Nucleus accumbens (tissue), 56 donors: ENCODE measurements at places on chromosomes 6 and 20.
A peak's percentile ranks its signal among the peaks of the same experiment; 100 is the strongest.

GRCh38 chr20:34350095-34350494, 13.0 kb upstream of the ITCH start:
- no peak for DNase-seq

- DNase-seq: peak; percentile 42
Measured at GRCh38 chr20:62274332-62274950, 28.4 kb upstream of the ADRM1 start.

GRCh38 chr20:53755733-53756531, 162.3 kb upstream of the ZNF217 start:
- DNase-seq: no peak

- DNase-seq: no peak
Measured at GRCh38 chr20:37335642-37336368, 10.1 kb upstream of the SRC start.

DNA sequence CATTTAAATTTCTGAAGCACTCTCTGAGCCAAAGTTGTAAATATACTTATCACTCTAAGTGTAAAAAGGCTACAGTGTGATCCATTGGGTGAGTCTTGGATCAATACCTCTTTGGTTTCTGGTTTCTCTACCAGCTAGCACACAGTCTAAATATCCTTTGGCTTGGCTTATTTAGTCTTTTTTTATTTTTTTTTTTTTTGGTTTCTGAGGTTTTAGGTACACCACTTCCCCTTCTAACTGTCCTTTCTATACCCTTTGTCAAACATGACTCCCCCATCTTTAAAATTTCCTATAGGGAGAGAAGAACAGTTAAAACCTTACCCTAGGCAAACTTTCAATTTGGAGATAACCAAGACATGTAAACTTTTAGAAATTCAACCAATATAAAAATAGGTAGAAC, 379.0 kb downstream of the PHF3 start:
- no peak for DNase-seq

- DNase-seq: no peak
Measured at GRCh38 chr6:1834207-1834606, 224.5 kb downstream of the FOXC1 start.

DNA sequence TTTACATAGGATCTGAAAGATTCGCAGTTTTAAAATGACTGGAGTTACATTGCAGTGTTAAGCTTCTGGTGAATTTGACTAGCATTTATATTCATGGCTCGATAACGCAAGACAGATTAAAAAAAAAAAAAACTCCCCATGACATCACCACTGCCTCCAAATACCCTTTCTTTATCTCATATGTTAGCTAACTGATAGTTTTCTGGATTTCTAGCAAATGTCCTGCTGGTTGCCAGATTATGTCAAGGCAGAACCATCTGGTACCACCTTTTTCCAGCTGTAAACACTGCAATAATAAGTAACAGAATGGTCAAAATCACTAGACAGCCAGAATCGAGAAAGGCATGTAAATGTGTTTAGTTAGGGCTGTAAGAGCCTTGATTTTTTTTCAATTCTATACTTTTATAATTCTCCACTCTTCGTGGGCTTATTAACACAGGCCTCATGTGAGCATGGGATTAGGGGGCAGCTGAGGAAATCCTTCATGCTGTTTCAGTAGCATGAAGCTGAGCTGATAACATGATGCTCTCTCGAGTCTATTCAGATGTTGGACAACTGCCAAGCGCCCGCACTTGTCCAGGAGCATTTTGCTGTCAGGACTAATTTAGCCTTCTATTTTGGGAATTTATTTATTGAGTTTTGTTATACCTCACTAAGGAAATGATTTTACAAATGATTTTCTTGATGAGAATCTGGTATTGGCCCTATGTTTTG, 166.0 kb upstream of the SCGN start:
- no peak for DNase-seq

GRCh38 chr20:37714978-37715672, 21.3 kb downstream of the CTNNBL1 start:
- no peak for DNase-seq

- no peak for DNase-seq
Measured at GRCh38 chr6:115060581-115060980, 717.8 kb upstream of the HS3ST5 start.

GRCh38 chr6:70315079-70315751, 12.3 kb upstream of the COL9A1 start:
- DNase-seq: no peak

DNA sequence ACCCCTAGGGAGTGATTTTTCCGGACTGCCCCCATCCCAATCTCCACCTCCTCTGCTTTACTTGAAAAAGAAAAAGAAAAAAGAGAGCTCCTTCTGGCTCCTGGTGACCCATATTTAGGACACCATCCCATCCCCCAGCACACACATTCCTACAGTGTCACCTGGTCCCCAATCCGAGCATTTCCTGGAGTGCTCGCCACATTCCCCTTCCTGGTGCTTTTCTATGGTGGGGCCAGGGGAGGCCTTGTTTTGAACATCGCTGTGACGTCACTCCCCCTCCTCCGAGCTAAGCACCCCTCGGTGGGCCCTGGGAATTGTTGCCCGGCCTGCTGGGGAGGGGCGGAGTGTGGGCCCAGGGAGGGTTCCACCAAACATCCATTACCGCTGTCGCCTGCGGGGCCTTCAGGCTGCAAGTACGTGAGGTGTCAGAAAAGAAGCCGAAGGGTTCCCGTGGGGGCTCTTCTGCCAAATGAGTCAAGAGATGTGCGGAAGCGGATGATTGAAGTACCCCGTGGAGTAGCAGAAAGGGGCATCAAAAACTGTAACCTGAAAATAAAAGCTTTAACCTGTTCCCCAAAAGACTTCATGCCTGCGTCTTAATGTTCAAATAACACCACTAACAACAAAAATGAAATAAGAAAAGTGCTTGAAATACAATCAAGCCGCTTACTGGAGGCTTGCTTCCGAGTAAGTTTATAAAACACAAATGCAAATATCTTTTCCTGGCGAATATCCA, 2.8 kb upstream of the FOXC1 start:
- DNase-seq: no peak

GRCh38 chr6:138467901-138468300, 31.4 kb downstream of the NHSL1 start:
- DNase-seq: no peak

DNA sequence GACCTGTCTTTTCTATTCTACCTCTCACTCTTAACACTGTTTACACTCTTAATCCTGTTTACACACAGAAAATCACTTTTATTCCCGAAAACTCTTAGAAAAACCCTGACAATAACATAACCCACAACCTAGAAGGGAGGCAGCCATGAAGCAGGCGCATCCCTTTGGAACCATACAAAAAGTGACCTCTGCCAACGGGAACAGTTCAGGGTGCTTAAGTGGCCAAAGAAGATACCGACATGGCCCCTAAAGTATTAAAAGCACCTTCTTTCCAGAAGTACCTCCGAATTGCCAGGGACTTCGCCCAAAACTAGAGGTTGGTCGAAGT, 490 bp downstream of the MMUT start:
- DNase-seq: no peak

GRCh38 chr20:31712564-31713311, 9.9 kb downstream of the BCL2L1 start:
- DNase-seq: peak; percentile 33

- no peak for DNase-seq
Measured at GRCh38 chr6:21953831-21954801, 342.7 kb downstream of the PRL start.
